ENCODE measurements at places on chromosomes 3 and 15.
A peak's percentile ranks its signal among the peaks of the same experiment; 100 is the strongest.

DNA sequence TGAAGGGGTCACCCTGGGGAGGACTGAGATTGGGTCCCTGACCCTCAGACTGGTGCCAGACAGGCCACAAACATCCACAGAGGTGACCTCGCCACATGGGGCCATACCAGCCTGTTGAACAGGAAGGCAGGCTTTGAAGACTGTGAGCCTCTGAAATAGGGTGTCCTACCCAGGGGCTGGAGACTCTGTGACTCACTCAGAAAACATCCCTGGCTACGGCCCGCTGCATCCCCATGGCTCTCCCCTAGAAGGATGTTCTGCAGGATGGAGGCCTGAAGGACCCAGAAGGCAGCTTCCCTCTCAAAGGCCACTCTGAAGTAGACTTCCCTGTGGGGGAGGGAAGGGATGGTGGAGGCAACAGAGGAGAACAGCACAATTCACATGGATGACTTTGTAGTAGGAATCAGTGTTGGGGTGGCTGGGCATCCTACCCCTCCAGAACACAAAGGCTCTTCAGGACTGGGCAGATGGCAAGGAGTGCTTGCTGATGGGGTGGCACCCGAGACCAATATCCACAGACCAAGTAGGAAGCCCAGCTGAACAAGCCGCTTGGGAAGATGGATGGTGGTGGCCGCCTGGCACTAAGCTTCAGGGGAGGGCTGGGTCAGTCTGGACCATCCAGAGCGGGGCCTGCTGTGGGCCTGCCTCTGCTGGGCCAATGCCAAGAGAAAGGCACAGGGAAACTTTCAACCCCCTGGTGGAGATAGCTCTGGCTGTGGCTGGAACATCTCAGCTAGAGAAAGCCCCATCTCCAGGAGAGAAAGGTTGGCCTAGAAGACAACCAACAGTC, 37.6 kb upstream of the DUSP7 start:
- no peak for DNase-seq

DNA sequence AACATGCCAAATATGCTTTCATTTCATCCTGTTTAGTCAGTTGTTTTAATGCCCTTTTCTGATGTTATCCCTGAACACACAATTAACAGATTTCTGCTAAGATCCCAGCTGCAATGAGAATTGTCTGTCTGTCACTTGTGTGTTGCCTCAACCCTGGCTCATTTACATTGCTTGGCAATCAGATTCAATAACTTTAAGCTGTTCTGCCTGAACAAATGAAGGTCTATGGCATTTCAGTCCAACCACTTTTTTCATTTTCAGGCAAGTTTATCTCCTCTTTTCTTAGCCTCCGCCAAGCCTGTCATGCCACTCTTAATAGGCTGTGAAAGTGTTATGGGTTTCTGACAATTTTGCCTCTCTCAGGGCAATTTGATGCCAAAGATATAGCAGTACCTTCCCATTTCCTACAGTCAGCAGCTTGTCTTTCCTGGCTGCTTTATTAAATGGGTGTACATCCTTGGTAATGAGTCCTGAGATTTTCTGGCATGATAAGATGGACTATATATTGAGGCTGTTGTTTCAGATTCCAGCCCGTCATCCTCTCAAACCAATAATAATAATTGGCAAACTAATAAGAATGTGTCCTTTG, 68.7 kb upstream of the ADAMTS9 start:
- no peak for DNase-seq

GRCh38 chr3:197367081-197367780, 68.8 kb upstream of the DLG1 start:
- no peak for DNase-seq

- DNase-seq: peak; percentile 30
Observed at GRCh38 chr3:100105501-100105900, 8.8 kb downstream of the FILIP1L start.

- DNase-seq: peak; percentile 82
Observed at GRCh38 chr15:85646538-85647091, 148.1 kb downstream of the KLHL25 start.

DNA sequence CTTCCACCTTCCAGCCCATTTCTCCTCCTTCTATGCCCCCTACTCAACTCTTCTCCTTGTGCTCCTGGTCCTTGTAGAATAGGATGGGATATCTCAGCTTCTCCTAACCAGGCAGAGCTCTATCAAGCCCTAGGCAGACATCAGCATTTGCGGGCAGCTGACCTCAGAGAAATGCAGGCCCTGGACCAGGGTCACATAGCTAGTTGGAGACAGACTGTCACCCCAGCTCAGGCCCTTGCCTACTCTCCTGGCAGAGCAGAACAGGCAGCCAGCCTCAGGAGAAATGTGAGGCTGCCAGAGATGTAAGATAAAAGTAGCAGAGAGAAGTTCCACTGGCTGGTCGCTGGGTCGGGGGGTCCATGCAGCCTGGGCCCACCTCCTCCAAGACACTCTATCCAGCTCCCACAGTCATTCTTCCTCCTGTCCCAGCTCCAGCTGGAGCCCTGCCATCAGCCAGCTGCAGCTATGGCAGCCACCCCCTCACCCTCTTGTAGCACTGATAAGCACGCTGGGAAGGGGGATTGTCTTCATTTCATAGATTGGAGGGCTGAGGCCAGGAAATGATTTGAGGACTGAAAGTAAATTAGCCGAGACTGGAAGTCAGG, 4.0 kb downstream of the CYP8B1 start:
- no peak for DNase-seq

- DNase-seq: peak; percentile 50
Observed at GRCh38 chr15:78808550-78808949, 2.7 kb downstream of the ADAMTS7 start.

DNA sequence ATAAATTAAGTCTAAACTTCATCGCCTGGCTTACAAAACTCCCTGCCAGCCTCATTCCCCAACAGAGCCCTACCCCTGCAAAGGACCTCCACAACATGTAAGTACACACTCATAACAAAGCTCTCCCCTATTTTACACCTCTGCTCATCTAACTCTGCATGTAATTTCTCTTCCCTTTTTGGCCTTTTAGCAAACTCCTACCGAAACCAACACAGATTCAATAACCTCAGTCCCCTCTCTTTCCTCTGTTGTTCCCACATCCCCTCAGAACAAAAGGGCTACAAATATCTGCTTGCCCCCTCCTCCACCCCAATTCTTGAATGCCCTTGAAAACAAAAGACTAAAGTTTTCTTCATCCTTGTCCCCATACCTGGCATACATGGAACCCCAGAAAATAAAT, 662 bp downstream of the UBL7 start:
- no peak for DNase-seq

- DNase-seq: no peak
Observed at GRCh38 chr3:8856721-8857120, 87.3 kb upstream of the OXTR start.

DNA sequence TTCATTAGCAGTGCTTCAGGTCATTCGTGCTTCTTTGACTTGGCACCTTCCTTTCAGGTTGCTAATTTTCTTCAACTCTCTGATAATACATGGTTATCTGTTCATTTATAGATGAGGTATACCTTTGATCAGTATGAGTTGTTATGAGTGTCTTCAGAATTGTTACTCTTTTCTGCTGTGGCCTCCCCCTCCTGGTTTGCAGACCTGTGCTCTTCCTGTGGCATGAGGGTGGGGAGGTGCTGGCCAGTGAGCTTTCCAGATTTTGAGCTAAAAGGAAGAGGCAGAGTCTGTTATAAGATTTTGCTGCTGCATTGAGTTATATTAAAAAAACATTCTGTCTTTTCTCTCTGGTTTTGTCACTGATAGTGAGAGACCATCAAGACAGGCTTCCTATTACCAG, 30.8 kb upstream of the GOLGA6L9 start:
- no peak for DNase-seq

DNA sequence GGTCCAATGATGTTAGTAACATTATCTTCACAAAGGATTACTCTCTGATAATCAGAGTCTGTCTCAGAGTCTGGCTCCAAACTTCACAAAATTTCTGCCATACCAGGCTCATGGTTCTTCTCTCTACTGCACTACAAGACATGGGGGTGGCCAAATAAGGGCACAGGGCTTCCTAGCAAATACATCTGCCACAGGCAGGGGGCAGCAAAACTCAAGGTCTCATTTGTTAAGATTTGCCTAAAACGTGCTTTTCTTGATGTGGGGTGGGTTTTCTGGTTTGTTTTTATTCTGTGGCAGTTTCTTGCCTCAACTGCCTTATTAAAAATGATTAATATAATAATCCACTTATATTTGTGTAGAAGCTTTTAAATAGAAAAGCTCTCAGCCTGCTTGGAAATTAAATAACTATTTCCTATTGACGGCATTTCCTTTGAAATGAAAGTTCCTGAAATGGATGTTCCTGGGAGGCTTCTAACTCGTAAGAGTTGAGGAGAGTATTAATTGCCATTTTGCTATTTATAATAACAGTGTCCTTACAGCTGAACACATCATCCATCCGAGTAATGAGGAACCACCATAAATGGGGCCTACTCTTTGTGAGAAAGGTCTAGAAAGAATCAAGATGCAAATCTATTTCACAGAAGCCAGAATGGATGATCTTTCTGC, 53.8 kb downstream of the SST start:
- peak; percentile 64 for DNase-seq

GRCh38 chr15:89630974-89631901, 24.0 kb downstream of the KIF7 start:
- no peak for DNase-seq

GRCh38 chr15:47720555-47720954, 3.2 kb downstream of the SEMA6D start:
- no peak for DNase-seq

DNA sequence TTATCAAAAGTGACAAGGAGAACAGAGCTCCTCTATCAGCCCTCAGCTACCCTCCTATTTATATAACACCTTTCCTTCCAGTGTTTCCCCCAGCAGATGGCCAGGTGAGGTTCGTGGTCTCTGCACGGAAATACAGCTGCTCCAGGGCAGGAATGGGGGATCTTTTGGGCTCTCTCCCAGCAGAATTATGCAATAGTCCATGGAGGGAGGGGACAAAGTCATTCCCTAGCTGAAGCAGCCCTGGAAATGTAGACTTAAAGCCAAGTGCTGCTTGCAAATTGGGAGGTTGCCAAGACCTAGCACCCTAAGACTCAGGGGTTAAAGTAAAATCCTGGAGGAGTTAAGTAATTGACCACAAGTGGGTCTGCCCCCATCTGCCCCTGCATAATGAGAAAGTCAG, 256.3 kb downstream of the LRTM1 start:
- DNase-seq: no peak

DNA sequence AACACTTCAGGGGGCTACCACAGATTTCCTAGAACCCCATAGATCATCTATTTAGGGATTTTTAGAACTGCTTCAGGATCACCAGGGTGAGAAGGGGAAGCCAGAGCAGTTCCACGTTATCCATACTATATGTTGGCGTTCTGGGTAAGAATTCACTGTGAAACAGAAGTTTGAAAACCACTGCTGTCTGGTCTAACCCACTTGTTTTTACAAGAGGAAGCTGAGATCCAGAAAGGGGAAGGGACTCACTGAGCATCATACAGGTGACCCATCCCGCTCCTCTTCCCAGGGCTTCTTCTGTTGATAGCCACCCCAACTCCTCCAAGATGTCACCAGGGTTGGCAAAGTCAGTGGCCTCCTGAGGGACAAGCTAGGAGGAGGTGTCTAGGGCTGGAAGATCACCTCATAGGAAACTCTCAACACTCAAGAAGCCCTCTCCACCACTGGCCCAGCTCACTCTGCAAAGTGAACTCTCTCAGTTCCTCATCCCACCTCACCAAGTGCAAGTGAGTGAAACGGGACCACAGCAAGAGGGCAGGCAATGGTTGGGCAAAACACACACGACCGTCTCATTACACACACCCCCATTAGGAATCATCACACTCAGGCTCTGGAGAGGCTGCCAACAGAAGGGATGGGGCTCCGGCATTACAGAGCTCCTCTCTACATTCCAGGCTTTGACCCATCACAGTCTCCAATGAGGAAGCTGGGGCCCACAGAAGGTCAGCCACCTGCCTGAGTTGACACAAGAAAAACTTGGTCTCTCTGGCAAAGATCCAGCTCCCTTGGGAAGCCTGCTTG, 1.8 kb downstream of the DAPK2 start:
- DNase-seq: no peak

- no peak for DNase-seq
Observed at GRCh38 chr3:126836220-126836860, 132.3 kb downstream of the CHCHD6 start.

DNA sequence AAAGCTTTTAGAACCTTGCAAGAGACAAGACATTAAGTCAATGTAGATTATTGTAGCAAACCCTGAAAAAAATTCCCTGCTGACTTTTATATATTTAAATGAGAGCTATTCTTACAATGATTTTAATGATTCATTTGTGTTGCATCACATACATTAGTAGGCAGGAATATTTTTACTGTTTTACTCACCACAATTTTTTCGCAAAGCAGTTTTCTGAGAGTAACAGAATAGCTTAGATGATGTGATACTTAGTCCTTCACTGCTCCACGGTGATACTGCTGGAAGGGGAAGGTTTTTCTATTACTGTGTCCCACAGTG, 43.9 kb upstream of the CLRN1 start:
- no peak for DNase-seq

GRCh38 chr15:61049028-61049427, 180.1 kb downstream of the RORA start:
- no peak for DNase-seq

DNA sequence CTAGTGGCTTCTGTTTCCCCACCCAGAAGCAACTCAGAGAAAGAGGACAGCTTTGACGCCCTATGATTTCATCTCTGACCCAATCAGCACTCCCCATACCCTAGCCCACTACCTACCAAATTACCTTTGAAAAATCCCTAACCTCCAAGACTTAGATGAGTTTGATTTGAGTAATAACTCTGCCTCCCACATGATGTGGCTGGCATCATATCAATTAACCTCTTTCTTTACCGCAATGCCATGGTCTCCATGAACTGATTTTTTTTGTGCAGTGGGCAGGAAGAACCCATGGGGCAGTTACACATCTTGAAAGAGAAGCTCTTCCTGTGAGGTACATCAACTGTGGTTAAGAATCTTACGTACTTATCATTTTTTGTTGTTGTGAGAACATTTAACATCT, 25.5 kb upstream of the APOD start:
- peak; percentile 83 for DNase-seq

- DNase-seq: peak; percentile 72
Observed at GRCh38 chr3:18445401-18446148, 20.4 kb upstream of the SATB1 start.

DNA sequence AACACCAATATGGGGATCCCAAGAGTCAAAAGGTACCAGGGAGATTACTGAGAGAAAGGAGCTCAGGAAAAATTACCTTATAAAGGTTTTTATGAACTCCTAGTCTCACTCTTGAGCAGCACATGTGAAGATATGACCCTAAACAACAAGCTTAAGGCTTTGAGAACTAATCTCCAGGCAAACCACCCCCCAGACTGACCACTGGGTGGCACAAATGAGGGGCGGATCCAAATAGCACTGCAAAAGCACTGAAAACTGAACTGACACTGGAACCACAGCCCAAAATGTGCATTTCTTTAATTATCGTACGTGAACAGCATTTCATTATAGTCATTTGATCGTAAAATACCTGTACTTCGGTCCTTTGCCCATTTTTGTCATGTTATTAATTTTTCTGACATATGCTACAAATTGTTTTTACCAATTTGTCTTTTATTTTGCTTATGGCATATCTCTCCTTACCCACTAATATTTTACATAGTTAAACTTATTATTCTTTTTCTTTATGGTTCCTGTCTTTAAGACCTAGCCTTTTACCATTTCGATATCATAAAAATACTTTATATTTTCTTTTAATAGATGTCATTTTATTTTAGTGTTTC, 31.5 kb upstream of the TFDP2 start:
- DNase-seq: peak; percentile 35

- DNase-seq: no peak
Observed at GRCh38 chr3:100993309-100993708, at the start of gene ABI3BP. Gene ABI3BP, minus strand, starts transcription at chr3:100993421. Its CDS starts 37 bp downstream, at chr3:100993384.

- DNase-seq: no peak
Observed at GRCh38 chr3:187122261-187122660, 17.0 kb downstream of the RPL39L start.

Measured in activated CD4-positive, alpha-beta T cell treated with anti-CD3 and anti-CD28 coated beads, Interleukin-2, amount 50 U/mL, for 16 hours (primary cell).